COR-L47 (cell line): ENCODE measurements at places on chromosomes 6 and 20.

- no peak for DNase-seq
These were observed 154.7 kb downstream of the PHF3 start for GRCh38 chr6:63790334-63790733.

- no peak for DNase-seq
These were observed 76.3 kb downstream of the CDK19 start for GRCh38 chr6:110738899-110739365.

DNA sequence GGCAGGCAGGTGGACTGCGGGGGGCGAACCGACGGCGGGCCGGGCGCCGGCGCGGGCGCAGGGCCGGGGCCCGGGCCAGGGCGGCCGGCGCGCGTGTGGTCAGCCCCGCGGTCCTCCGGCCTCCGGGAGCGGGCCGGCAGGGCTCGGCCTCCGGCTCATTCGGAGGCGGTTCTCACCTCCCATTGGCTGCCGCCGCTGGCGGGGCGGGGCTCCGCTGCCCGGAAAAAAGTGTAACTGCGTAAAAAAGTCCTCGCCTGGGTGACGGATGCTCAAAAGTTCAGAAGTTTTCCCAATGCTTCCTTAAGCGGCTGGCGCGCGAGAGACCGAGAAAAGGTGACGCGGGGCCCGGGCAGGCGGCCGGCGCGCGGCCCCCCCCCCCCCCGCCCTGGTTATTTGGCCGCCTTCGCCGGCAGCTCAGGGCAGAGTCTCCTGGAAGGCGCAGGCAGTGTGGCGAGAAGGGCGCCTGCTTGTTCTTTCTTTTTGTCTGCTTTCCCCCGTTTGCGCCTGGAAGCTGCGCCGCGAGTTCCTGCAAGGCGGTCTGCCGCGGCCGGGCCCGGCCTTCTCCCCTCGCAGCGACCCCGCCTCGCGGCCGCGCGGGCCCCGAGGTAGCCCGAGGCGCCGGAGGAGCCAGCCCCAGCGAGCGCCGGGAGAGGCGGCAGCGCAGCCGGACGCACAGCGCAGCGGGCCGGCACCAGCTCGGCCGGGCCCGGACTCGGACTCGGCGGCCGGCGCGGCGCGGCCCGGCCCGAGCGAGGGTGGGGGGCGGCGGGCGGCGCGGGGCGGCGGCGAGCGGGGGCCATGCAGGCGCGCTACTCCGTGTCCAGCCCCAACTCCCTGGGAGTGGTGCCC is at the start of gene FOXC1:
Gene FOXC1, plus strand, starts transcription at position 268 of the 849 bp plus-strand sequence. Its CDS starts 531 bp downstream, at position 799.
- peak; percentile 13 for DNase-seq

DNA sequence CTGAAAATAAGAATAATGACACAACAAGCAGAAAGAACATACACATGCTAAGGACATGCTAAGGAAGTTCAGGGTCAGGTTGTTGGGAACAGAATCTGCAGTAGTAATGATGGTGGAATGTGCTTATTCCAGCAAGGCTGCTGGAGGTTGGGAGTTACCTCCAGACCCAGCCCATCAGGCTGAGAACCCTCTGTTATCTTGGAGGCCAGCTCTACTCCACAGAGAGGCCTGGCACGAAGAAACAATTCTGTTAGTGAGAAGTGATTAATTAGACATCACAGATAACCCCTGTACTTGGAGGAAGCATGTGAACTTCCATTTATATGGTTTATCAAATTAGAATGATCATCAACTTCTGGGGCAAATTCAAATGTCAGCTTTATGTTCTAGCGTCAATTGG is 22.1 kb upstream of the ARHGAP18 start:
- no peak for DNase-seq

DNA sequence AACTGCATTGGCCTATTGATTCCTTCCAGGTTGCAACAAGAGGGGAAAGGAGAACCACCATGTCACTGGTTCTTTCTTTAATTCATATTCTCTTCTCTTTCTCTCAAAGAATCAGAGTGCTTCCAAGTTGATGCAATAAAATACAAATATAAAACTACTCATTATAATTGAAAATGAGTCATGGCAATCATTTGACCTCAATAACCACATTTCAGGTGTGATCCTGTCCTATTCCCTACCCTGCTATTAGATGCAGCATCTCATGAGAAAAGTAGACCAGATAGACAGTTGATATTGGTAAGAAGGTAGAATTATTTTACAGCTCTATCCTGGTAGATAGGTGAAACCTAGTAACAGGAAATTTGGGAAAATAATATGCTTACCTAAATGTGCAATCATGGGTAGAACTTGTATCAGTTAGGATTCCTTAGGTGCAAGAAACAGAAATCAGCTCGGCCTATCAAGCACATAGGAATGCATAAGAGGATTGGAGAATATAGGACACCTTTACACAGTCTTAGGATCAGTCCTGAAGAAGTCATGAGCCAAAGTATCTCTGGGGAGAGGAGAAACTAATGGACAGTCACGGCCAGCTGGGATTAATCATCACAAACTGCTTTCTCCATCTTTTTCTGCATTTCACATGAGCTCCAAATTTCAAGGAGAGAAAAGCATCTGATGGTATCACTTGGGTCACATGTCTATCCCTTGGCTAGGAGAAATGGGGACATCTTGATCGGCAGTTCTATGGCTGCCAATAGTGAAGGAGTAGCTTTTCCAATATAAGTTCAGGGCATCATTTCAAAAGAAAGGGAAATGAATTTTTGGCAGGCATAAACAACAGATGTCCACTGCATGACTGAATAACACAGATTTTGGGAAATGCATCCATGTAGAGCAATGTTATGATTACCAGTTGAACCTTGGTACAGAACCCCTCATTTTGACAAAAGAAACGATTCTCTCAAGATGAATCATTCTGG is 19.3 kb upstream of the RNF146 start:
- no peak for DNase-seq

GRCh38 chr20:62678553-62678952 is 30.1 kb upstream of the NTSR1 start:
- no peak for DNase-seq

DNA sequence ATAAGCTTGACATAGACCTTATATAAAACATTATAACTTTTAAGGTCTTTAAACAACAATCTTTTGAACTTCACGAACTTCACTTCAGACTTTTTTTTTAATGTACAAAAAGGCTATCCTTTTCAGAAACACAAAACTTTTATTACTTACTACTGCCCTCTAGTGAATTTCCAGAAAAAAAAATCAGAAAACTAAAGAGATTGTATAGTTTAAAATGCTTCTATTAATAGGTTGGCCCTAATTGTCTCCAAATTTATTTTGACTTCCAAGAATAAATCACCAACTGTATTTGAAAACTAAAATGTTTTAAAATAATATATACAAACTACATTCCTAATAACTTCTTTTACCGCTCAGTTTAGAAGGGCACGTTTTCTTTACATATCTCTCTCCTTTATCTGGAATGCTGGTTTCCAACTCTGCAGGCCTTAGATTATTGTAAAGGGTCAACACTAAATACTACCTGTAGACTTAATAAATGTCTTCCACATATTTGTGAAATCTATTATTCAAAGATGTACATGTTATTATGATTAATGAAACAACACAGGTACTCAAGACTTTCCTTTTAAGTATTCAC is 66.8 kb downstream of the LMBRD1 start:
- DNase-seq: no peak

GRCh38 chr6:11622156-11622555 is 84.6 kb downstream of the TMEM170B start:
- no peak for DNase-seq

- no peak for DNase-seq
These were observed 26.4 kb downstream of the GABRR1 start for GRCh38 chr6:89190741-89191140.

- no peak for DNase-seq
These were observed 641 bp downstream of the DBNDD2 start for GRCh38 chr20:45408646-45409213.

GRCh38 chr6:56246881-56247653 is at the start of gene COL21A1:
COL21A1 (minus strand) TSS chr6:56247580; CDS start chr6:56182618, 64,962 bp downstream.
- no peak for DNase-seq

DNA sequence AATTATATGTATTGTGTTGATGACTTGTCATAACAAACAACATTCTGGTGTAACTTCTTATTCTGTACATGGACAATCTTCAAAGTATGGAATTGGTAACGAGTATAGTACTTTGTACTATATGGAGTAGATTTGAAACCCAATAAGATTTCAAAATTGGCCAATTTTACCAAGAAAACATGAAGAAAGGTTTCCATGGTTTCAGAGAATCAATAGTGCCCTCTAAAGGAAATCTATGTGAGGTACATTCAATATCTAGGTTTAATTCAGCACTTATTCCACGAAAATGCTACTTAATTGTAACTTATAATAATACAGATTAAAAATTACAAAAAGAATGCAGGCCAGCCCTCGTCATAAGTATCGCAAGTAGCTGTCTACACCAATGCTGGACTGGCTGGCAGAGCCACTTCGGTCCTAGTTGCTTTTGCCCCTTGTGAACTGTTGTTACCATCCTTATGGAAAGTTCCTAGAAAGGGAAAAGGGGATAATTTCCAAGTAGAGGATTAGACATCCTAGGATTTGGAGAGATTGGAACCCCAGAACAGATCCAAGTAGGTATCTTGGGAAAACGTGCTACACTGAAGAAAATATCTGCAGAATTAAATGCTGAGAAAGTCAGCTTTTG is 70.9 kb downstream of the LCA5 start:
- DNase-seq: peak; percentile 6

DNA sequence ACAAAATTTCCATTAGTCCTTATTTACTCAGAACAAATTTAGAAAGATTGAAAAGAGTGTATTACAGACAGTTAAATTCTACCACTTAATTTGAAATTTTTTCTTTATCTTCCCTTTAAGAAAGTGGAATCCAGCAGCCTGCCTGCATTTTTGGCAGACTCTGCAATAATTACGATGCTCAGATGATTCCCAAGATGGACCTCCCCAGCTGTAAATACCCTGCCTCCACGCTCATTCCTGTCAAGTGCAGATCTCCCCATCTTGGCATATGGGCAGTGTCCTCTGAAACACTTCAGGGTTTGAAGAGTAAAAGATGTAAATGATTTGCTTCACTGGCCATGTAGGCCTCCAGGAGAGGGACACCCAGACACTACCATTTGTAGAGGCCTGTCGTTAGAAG is 471.2 kb downstream of the PRKN start:
- DNase-seq: no peak

DNA sequence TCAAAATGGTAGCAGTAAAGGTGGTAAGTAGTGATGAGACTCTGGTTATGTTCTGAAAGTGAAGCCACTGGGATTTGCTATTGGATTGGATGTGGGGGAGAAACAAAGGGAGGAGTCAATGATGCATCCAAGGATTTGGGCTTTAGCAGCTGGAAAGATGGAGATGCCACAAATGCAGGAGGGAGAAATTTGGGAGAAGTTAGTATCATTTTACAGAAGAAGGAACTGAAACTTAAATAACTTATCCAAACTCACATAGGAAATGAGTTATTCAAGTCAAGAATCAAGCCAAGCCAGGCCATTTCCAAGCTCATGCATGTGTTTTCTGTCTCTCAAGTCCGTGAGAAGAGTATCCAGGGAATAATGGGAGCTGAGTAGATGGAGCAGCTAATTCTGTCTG is 155.1 kb upstream of the TNFAIP3 start:
- no peak for DNase-seq

GRCh38 chr20:32516583-32517517 is 68.3 kb downstream of the NOL4L start:
- no peak for DNase-seq

DNA sequence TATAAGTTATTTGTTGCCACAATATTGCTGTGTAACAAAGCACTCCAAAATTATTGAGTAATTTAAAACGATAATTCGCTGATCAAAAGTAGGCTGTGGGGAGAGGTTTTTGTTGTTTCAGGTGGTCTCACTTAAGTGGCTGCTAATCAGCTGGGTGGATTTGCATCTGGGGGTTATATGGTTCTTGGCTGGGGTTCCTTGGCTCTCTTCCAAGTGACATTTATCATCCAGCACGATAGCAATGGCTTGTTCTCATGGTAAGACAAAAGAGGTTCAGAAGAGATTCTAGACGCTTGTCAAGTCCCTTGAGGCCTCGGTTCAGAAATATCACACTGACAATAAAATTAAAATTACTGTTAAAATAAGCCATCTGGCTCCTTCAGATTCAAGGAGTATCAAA is 1648.8 kb downstream of the GRIK2 start:
- peak; percentile 75 for DNase-seq

GRCh38 chr20:50861012-50861411 is 66.2 kb downstream of the BCAS4 start:
- DNase-seq: no peak

DNA sequence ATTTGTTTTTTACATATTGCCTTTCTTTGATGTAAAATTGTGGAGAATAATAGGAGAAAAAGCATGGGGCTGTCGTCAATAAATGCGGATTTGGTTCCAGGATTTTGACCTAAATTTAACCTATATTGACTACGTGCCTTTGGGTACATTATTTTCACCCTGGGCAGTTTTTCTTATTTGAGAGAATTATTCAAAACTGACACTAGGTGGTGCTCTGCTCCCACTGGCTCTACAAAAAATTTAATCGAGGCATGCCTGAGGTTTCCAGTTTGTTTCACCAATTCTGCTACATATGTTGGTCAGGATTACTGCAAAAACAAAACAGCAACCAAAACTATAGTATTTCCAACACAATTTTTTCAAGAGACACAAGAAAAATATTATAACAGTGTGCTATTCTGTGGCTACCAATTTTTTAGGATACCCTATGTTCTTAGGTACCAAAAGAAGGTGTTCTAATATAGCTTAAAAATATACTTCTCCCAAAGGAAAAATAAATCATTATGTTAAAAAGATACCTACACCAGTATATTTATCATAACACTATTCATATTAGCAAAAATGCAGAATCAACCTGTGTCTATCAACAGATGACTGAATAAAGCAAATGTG is 48.6 kb upstream of the FABP7 start:
- peak; percentile 14 for DNase-seq

- no peak for DNase-seq
These were observed 20.3 kb upstream of the SYNDIG1 start for GRCh38 chr20:24449026-24449720.

GRCh38 chr6:89975366-89975765 is 81.1 kb downstream of the GJA10 start:
- no peak for DNase-seq

DNA sequence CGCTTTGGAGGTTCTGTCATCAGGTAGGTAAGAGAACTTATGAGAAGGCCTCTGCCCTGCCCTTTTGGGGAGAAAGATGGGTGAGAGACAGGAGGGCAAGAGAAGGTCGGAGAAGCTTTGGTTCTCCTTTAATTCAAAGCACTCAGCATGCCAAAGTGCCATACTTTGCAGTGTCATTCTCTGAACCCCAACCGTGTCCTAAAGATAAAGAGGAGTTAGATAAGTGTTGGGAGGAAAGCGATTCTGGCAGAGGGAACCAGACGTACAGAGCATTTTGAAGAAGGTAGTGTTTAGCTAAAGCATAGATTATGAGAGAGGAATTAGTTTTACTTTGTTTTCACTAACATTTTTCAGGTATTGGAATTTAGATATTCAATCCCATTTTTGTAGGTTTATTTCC is 40.3 kb downstream of the NKAIN2 start:
- DNase-seq: no peak
